CD4-positive, alpha-beta T cell treated with Interferon gamma for 1 hour (primary cell): ENCODE measurements at places on chromosomes 7 and 10.

GRCh38 chr10:43943119-43943817 lies 294.6 kb upstream of the ZNF32 start:
- DNase-seq = no peak

GRCh38 chr7:150332852-150333635 lies 8.4 kb downstream of the RARRES2 start:
- DNase-seq = no peak

DNA sequence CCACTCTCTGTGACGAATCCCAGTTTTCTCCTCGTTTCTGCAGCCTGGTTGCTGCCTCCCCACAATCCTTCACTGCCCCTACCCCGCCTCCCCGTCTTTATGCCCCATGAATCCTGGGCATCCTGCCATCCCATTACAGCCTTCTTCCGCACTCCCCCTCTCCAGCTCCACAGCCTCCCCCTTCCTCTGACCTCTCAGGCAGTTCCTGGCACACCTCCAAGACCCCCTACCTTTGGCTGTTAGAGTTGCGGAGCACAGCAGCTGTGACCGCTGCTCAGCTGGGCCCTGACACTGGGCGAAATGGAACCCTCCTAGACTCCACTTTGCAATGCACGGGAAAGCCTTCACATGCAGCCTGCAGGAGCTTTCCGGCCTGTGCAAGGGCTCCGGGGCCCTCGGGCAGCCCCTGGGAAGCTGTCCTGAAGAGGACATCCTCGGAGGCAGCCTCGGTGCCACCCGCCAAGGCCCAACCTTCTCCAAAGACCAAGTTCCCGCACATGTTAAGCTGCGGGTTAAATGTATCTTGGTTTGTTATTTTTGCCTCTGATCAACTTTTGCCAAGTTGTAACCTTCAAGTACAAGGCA lies 400.7 kb upstream of the MKI67 start:
- no peak for DNase-seq

GRCh38 chr7:952548-953441 lies 1.7 kb downstream of the ADAP1 start:
- DNase-seq = no peak
